ENCODE measurements at places on chromosomes 13 and 19. TPM values are rescaled to one million over a fixed set of nuclear protein-coding genes. Genes with fewer than 3 reads are reported as not detected.

The LATS2 gene
- total RNA-seq, result 92.9 TPM

The NKG7 gene
- total RNA-seq, result 2.4 TPM

The SIGLEC5 gene
- 2.0 TPM for total RNA-seq

The SEMA6B gene
- total RNA-seq, result 3.7 TPM

The RPS28 gene
- 383 TPM for total RNA-seq

The ZSCAN5A gene
- total RNA-seq, result 6.3 TPM

The NKPD1 gene
- total RNA-seq, result 0.26 TPM

The CCDC8 gene
- 11.6 TPM for total RNA-seq

The DACT3 gene
- 52.3 TPM for total RNA-seq

The RAB3A gene
- total RNA-seq, result 2.0 TPM

The POU2F2 gene
- total RNA-seq, result 1.7 TPM

The CDC16 gene
- 55.6 TPM for total RNA-seq

The PROSER3 gene
- 5.6 TPM for total RNA-seq

The PODNL1 gene
- not detected for total RNA-seq

The OR7G1 gene
- not detected for total RNA-seq

The ZNF844 gene
- 8.3 TPM for total RNA-seq

The TEKTIP1 gene
- not detected for total RNA-seq

The CGB3 gene
- total RNA-seq, result not detected

The PCP2 gene
- not detected for total RNA-seq

The LAIR1 gene
- total RNA-seq, result 7.6 TPM

The CPB2 gene
- total RNA-seq, result not detected

The PRMT1 gene
- 102 TPM for total RNA-seq

The RASAL3 gene
- 2.5 TPM for total RNA-seq

The FLT1 gene
- 12.5 TPM for total RNA-seq
